ENCODE measurements at places on chromosomes 4 and X.

DNA sequence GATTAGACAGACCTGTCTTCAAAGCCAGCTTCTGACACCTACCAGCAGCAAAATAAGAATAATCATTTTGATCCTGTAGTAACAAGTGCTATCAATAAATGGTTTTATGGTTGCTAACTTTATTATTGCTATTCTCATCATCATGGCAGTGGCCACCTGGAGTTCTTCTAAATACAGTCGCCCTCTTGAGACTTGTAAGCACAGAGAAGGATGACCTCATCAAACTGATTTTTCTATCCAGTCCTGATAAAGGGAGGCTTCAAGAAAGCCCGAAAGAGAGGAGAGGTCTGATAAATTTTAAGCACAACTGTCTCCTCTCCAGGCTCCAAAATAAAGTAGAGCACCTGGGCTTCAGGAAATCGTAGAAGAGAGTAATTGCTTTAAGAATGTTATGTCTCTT is 286.4 kb downstream of the USP46 start:
- no peak for DNase-seq

GRCh38 chr4:70591955-70592582 is at the start of gene AMBN:
Gene AMBN, plus strand, starts transcription at chr4:70592256. Its CDS starts 103 bp downstream, at chr4:70592359.
- DNase-seq, result no peak

DNA sequence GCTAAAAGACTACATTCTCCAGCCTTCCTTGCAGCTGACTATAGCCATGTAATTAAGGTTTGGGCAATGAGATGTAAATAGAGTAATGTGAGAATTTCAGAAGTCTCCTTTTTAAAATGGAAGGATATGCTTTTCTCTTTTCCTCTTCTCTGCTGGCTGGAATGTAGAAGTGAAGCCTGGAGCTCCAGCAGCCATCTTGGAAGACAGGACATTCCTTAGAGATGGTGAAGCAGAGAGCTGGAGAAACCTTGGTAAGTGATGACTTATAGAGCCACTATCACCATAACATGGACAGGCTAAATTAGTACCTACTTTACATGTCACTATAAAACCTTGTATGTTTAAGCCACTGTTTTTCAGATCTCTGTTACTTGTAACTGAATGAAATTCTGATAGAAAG is 48.0 kb downstream of the RASL11B start:
- DNase-seq, result no peak

GRCh38 chrX:82163701-82164100 is 961.8 kb downstream of the SH3BGRL start:
- DNase-seq, result no peak

DNA sequence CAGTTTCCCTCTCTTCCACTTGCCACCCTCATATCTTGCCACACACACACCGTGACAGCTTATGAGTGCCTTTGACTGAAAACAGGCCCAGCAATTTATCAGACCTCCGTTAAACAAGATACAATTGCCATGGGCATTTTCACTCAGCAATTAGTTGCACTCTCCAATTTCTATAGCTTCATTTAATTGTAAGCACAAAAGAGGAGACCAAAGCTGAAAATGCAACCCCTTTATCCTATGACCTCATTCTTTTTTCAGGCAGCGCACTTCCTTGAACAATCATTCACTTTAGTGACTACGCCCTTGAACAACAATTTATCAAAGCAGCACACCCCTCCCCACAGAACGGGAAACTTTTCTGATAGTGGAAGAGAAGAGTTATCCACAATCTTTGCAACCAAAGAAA is 4.1 kb downstream of the POF1B start:
- no peak for DNase-seq

GRCh38 chrX:134718105-134718965 is 60.1 kb upstream of the PLAC1 start:
- DNase-seq, result no peak

DNA sequence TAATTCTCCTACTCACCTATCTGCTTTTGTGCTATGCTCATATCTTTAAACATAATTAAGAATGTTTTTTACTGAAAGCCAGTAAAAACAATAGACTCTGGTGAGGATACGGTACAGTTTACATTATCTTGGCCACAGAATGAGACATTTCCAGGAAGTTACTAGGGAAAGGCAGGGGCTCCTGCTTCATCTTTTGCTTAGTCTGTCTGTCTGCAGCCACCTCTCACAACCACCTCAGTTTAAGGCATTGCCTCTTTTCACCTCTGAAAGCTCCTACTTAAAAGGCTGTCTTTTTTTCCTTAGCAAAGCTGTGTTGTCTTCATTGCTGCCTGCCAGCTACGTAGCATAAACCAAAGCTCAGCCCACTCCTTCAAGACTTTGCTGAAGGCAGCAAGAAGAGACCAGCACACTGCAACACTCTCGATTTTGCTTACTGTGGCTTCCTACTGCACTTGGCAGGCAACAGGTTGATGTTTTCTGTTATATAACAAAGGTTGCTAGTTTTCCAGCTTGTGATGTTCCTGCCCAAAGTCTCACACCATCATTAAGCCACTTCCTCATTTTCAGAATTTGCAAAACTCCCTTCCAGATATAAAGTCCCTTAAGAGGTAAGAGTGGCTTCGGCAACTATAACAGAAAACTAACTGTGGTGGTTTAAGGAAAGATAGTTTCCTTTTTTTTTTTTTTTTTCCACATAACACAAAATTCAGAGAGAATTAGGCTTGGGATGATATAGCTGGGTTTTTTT is 432.9 kb downstream of the GRXCR1 start:
- no peak for DNase-seq

DNA sequence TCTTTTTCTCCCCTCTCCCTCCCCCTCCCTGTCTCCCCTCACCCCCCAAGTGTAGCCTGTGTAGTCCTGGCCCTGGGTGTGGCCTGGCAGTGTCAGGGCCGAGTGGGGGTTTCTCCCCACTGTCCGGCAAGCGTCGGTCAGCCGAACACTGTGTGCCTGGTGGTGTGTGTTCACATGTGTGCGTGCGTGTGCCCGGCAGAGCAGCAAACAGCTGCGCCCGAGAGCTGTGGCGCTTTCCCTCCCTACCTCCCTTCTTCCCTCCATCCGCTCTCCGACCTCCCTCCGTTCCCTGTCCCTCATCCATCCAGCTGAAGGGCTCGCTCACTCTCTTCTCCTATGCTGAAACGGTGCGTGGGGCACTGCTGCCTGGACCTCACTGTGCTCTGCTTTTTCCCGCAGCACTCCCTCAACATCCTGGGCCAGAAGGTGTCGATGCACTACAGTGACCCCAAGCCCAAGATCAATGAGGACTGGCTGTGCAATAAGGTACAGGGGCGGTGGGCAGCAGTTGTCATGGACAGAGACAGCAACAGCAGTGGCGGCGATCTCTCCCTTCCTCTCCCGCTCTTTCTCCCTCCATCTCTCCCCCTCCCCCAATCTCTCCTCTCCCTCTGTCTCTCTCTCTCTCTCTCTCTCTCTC is 17.4 kb upstream of the UBA1 start:
- no peak for DNase-seq

DNA sequence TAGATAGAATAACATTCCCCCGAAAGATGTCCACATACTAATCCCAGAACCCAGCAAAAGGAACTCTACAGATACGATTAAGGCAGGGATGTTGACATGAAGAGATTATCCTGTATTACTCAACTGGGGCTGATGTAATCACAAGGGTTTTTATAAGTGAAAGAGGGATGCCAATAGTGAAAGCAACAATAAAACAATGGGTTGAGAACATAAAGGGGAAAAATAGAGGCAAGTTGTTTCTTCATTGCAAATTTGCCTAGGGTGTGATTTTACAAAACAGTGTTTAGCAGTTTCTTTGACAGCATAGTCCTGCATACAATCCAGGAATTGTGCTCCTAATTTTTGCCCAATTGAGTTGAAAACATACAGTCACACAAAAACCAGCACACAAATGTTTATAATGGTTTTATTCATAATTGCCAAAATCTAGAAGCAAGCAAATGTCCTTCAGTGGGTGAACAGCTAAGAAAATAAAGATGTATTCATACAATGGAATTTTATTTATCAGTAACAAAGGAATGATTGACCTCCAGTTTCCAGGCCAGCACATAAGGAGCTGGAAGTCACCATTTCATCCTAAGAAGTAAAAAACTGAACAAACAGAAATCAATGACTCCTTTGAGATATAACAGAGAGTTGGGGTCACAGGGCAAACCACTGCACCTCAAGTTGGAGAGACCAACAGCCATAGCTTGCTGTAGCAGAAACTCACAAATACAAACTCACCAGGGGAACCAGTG is 107.2 kb downstream of the CENPC start:
- DNase-seq, result no peak

- no peak for DNase-seq
Observed at GRCh38 chr4:88012647-88013046, 5.2 kb downstream of the PKD2 start.

DNA sequence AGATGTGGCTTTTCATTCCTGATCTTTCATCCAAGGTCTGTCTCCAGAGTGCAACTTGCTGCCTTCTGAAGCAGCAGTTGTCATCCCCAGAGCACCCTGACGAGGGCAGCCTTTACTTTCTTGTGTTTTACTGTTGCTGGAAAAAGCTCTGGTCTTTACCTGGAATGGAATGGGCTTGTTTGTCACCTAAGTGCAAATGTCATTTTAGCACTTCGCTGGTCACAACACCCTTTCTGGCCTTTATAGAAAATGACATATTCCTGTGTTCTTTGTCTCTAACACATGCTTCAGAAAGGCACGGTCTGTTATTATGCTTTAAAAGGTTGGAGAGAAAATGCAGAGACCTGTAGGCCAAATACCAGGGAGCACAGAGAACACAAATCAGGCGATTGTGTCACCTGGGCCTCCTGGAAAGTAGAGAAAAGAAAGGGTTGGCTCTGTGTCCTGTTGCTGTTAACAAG is 332.7 kb upstream of the IGFBP7 start:
- DNase-seq, result no peak

GRCh38 chr4:138702190-138702824 is 313.3 kb upstream of the NOCT start:
- DNase-seq, result no peak

DNA sequence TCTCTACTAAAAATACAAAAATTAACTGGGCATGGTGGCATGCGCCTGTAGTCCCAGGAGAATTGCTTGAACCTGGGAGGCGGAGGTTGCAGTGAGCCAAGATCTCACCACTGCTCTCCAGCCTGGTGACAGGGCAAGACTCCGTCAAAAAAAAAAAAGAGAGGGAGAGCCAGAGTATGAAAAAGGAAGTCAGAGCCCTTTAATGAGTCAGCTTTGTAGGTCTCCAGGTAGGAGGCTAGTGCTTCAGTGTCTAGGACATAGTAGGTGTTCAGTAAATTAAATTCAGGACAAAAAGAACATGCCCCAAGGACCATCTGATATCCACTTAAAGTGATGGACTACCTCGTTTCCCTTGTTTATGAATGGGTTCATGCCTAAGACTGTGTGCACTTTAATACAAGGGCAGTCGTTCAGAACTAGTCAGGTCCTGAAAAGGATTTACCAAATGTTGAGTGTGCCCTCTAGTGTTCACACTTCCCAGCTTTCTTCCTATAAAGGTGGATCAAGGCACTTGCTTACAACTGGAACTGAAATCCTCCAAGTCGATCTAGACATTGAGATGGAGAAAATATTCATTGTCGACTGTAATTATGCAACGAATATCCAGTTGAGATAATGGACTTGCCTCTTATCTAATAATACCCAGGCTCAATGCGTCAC is 29.0 kb downstream of the F9 start:
- no peak for DNase-seq

- no peak for DNase-seq
Observed at GRCh38 chr4:121860121-121860520, 10.2 kb downstream of the BBS7 start.

GRCh38 chrX:67892401-67892800 is 348.6 kb downstream of the AR start:
- DNase-seq, result no peak

DNA sequence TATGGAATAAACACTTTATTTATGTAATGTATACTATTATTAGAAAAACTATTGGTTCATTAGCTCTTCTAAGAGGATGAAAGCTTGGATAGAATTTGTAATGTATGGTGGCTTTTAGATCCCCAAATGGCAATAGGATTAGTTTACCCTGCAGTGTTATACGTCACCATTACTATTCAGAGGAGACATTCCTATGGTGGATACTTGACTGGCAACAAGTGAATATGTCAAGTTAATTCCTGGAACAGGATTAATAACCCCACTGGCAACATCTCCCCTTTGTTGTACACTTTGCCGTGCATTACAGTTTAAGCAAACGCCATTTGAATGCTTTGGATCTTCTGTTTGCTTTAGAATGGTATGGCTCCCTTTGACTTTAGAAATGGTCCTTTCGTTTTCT is 420.3 kb downstream of the FAM47B start:
- no peak for DNase-seq

- DNase-seq, result no peak
Observed at GRCh38 chrX:119753001-119753400, 5.4 kb upstream of the SOWAHD start.

DNA sequence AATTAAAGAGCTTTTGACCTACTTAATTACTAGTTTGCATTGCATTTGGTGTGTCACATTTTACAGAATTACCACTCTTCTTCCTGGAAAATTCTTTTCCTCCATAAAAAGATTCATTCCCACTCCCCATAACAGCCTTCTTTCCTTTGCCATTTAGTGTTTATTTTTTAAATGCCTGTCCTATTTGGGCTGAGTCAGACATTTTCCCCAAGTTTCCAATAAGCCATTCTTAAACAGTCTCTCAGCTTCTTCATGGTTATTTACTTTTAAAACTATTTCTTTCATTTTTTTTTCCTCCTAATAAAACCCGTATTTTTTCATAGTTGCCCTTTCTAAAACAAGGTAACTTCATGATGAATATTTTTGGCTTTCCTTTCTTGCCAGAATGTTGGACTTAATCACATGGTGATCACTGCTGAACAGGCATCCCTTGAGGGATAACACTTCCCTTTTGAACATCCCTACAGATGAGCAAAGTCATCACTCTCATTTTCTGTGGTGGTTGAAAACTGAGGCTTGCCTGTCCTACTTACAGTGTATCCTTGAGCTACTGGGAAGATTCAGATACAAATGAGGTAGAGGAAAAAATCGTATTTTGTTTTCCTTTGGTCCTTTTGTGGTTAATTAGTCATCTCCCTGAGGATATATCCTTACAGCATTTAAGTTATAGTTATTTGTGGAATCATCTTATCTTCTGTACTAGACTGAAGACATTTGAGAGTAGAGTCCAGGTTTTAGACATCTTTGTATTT is 520.5 kb upstream of the NR3C2 start:
- DNase-seq, result no peak

DNA sequence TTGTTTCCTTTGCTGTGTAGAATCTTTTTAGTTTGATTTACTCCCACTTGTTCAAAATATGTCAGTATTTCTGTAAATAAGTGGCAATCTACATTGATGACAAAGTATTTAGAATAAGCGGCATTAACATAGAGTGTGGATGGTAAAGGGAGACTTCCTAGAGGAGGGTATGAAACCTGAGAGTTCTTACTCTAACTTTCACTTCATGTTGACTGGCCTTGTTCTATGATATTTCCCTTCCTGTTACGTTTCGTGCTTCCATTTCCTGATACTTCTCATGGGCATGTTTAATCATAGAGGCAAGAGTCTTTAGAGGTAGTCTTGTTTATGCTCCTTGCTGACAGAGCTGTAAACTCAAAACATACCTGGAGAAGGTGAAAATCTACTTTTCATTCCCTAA is 408.9 kb downstream of the GLUD2 start:
- no peak for DNase-seq

Data from stimulated activated CD8-positive, alpha-beta memory T cell treated with anti-CD3 and anti-CD28 coated beads, Interleukin-15, amount 100 ng/mL, for 4 hours (primary cell).